ENCODE measurements at places on chromosomes 2 and 18. TPM values are rescaled to one million over a fixed set of nuclear protein-coding genes. Genes with fewer than 3 reads are reported as not detected.

SLC66A2 gene
- 31.8 TPM for total RNA-seq

ESPNL gene
- total RNA-seq, result 0.82 TPM

LIPT1 gene
- total RNA-seq, result 6.9 TPM

ABCB11 gene
- 1.9 TPM for total RNA-seq

TNS1 gene
- 11.6 TPM for total RNA-seq

G6PC2 gene
- not detected for total RNA-seq

SERPINB4 gene
- 0.41 TPM for total RNA-seq

STEAP3 gene
- 17.9 TPM for total RNA-seq

CNDP1 gene
- total RNA-seq, result not detected

GRCh38 chr2:191103774-191104173, 47.0 kb downstream of the STAT4 start:
- H3K36me3 ChIP-seq, result no peaks in the 10 kb centered on the region
- no peak overlapping the region for H3K4me3 ChIP-seq
- DNase-seq, result no peak
- no peak overlapping the region for H3K27ac ChIP-seq

- no peaks in the 10 kb centered on the region for H3K27me3 ChIP-seq
- no peak overlapping the region for H3K27ac ChIP-seq
- DNase-seq, result no peak
- no peak overlapping the region for H3K4me3 ChIP-seq
- H3K4me1 ChIP-seq, result no peaks in the 10 kb centered on the region
Observed at GRCh38 chr2:228339525-228339924, 158.0 kb upstream of the SPHKAP start.

DNA sequence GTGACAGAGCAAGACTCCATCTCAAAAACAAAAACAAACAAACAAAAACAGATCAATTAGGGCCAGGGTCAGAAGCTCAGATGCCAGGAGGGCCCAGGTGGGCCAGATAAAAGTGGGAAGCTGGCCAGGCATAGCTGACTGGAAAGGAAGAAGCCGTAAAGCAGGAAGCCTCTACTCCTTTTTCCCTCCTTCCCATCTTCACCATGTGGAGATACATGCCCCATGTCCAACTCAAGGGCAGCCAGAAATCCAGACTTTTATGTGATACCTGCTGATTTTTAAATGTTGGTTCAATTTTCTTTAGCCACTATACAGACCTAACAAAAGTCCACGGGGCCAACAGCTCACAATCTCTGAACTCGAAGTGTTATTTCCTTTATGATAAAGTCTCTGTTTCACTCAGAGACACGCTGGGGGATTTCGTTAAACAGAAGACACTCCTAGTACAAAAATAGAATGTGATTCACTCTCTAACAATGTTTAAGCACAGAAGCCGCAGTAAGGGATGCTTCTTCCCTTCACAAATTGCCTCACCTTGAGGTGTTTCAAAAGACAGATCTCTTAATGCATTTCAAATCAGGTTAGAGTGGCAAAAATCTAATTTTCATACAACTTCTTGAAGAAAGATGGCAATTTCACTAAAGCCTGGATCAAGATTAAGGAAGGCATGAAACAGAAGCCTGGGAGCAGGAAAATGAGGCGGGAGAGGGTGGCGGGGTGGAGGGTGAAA, 14.0 kb downstream of the TMEM247 start:
- DNase-seq, result no peak
- H3K4me1 ChIP-seq, result no peaks in the 10 kb centered on the region
- peaks cover 5% of the 10 kb centered on the region for H3K27me3 ChIP-seq
- H3K27ac ChIP-seq, result no peak overlapping the region

GRCh38 chr18:29160170-29160569, 983.2 kb upstream of the CDH2 start:
- no peak overlapping the region for H3K4me3 ChIP-seq
- no peak overlapping the region for H3K27ac ChIP-seq
- peaks cover 1% of the 10 kb centered on the region for H3K27me3 ChIP-seq
- no peak for DNase-seq
- no peaks in the 10 kb centered on the region for H3K36me3 ChIP-seq

DNA sequence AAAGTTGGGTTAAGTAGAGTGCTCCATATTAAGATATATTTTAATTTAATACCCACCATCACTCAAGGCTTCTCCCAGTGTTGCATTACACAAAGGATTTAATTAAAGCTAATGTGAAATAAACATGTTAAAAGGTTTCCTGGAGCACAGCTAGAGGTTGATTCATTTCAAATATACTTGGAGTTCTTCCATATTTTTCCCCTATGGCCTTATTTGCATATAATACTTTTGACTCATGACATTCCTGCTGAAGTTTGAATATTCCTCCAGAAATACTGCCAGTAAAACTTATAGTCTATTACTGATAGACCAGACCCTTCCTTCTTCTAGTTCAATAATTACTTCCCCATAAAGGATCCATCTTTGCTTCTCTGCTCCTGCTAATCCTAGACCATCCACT, 227.5 kb downstream of the GULP1 start:
- no peak for DNase-seq
- H3K4me3 ChIP-seq, result no peak overlapping the region
- peaks cover 4% of the 10 kb centered on the region for H3K36me3 ChIP-seq
- H3K4me1 ChIP-seq, result peaks cover 11% of the 10 kb centered on the region

DNA sequence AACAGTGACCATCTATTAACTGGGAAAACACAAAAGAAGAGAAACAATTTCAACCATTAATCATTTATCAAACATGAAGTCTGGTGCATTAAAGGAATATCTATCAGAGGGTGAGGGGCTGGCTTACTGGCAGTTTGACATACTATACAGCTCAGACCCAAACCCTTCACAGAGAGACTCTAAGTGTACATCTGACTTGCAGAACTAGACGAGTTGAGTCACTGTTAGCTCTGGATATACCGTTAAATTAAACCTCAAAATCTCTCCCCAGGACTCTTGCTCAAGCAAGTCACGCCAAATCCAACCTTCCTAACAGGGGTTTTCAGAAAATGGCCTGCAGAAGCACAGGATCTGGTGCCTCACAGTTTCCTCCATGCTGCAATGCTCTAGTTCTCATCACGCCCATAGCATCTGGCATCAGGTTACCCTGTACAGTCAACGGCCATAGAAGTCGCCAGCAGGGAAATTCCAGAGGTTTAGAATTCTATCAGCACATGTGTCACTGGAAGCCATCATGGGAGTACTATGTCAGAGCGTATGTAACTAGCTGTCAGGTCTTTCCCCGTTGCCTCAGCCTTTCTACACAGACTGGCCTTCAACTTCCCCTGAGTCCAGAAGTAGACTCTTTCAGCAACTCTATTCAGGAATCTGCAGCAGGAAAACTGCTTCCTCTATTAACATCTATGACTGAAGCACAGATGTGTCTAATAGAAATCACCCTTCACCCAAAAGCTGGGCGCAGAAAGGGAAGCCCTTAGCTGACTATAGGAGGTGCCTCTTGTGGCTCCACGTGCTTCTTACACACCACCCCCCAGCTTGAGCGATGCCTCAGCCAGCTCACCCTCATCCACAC, 9.3 kb downstream of the TGOLN2 start:
- H3K4me3 ChIP-seq, result no peak overlapping the region
- peaks cover 15% of the 10 kb centered on the region for H3K27me3 ChIP-seq
- H3K4me1 ChIP-seq, result peaks cover 21% of the 10 kb centered on the region
- no peak overlapping the region for H3K27ac ChIP-seq

GRCh38 chr2:240954436-240955305, 43.7 kb upstream of the SNED1 start:
- DNase-seq, result no peak
- H3K36me3 ChIP-seq, result no peaks in the 10 kb centered on the region
- H3K4me3 ChIP-seq, result no peak overlapping the region
- H3K27ac ChIP-seq, result no peak overlapping the region
- H3K4me1 ChIP-seq, result no peaks in the 10 kb centered on the region
- peaks cover 8% of the 10 kb centered on the region for H3K27me3 ChIP-seq

GRCh38 chr2:18123211-18123570, 244.7 kb downstream of the KCNS3 start:
- no peak overlapping the region for H3K4me3 ChIP-seq
- DNase-seq, result no peak
- H3K36me3 ChIP-seq, result no peaks in the 10 kb centered on the region
- no peak overlapping the region for H3K27ac ChIP-seq

- DNase-seq, result no peak
- no peaks in the 10 kb centered on the region for H3K27me3 ChIP-seq
- H3K4me3 ChIP-seq, result no peak overlapping the region
- peak overlapping the region; percentile 89 for H3K27ac ChIP-seq
- peaks cover 30% of the 10 kb centered on the region for H3K4me1 ChIP-seq
- no peaks in the 10 kb centered on the region for H3K36me3 ChIP-seq
Observed at GRCh38 chr18:63451799-63452660, 24.7 kb upstream of the SERPINB5 start.

DNA sequence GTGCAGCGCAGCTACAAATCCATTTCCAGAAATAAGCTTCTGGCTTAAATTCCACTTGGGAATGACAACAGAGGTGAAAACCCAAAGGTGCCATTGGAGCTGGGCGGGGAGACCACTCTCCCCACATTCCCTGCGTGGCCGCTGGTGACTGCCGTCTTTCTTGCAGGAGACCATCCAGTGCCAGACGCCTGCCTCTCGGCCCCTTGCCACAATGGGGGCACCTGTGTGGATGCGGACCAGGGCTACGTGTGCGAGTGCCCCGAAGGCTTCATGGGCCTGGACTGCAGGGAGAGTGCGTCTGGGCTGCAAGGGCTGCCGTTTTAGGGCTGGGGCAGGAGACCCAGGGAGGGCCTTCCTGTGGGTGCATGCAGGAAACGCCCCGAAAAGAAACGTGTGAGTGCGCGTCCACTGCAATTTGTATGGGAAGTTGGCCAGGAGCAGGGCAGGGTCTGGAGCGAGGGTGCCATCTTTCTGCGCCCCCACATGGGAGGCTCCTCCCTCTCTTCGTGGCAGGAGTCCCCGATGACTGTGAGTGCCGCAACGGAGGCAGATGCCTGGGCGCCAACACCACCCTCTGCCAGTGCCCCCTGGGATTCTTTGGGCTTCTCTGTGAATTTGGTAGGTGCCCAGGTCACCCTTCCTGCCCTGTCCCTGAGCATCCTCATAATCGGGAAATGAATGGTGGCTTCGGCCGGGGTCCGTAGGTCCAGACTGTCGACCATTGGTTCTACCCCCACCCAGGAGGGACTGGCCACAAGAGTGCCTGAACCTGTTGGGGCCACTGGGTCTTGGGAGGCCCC, 49.9 kb downstream of the SNED1 start:
- no peaks in the 10 kb centered on the region for H3K36me3 ChIP-seq
- DNase-seq, result no peak
- no peak overlapping the region for H3K4me3 ChIP-seq
- peaks cover 10% of the 10 kb centered on the region for H3K27me3 ChIP-seq
- H3K27ac ChIP-seq, result no peak overlapping the region

DNA sequence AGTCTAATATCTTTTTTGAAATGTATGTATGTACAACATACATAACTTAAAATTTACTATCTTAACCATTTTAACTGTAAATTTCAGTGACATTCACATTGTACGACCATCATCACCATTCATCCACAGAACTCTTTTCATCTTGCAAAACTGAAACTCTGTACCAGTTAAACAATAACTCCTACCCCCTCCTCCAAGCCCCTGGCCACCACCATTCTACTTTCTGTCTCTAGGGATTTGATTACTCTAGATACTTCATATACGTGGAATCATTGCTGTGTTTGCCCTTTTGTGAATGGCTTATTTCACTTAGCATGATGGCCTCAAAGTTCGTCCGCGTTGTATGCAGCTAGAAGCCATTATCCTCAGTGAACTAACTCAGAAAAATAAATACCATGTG, 217.0 kb downstream of the METTL4 start:
- no peak overlapping the region for H3K27ac ChIP-seq
- H3K36me3 ChIP-seq, result no peaks in the 10 kb centered on the region
- no peaks in the 10 kb centered on the region for H3K27me3 ChIP-seq
- no peaks in the 10 kb centered on the region for H3K4me1 ChIP-seq
- H3K4me3 ChIP-seq, result no peak overlapping the region

DNA sequence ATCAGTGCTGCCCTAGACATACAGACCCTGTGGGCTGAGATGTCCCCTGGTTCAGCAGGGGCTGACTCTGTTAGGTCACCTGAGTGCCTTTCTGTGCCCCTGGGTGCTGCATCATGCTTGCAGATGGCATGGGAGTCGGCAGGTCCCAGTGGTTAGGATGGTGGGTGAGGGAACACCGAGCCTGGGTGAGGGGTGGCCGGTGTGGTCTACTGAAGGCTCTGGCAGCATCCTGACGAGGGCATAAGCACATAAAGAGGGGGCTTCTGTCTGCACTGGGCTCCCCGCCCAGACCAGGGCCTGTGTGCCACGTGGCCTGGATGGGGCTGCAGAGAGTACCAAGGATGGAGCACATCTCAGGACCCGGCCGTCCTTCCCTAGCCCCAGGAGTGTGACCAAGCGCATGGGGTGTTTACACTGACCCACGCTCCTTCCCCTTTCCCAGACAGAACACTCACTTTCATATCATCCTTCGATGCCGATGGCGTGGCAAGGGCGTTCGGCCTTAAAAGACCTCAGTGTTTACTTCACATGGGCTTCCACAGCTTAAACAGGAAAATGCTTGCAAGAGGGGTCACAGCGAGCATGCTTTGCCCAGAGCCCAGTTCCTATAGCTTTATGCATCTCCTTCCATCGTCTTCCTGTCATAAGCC, 115.1 kb downstream of the STPG4 start:
- H3K36me3 ChIP-seq, result peaks cover 8% of the 10 kb centered on the region
- H3K4me3 ChIP-seq, result no peak overlapping the region
- H3K4me1 ChIP-seq, result peaks cover 28% of the 10 kb centered on the region
- H3K27ac ChIP-seq, result no peak overlapping the region

GRCh38 chr18:34018336-34018735, 206.4 kb downstream of the NOL4 start:
- no peak for DNase-seq
- H3K27ac ChIP-seq, result no peak overlapping the region
- H3K4me3 ChIP-seq, result no peak overlapping the region
- no peaks in the 10 kb centered on the region for H3K27me3 ChIP-seq
- H3K4me1 ChIP-seq, result no peaks in the 10 kb centered on the region

- no peak overlapping the region for H3K27ac ChIP-seq
- H3K4me3 ChIP-seq, result no peak overlapping the region
- H3K4me1 ChIP-seq, result no peaks in the 10 kb centered on the region
- no peak for DNase-seq
- H3K36me3 ChIP-seq, result no peaks in the 10 kb centered on the region
- H3K27me3 ChIP-seq, result no peaks in the 10 kb centered on the region
Observed at GRCh38 chr2:69755862-69756467, 14.0 kb downstream of the ANXA4 start.

DNA sequence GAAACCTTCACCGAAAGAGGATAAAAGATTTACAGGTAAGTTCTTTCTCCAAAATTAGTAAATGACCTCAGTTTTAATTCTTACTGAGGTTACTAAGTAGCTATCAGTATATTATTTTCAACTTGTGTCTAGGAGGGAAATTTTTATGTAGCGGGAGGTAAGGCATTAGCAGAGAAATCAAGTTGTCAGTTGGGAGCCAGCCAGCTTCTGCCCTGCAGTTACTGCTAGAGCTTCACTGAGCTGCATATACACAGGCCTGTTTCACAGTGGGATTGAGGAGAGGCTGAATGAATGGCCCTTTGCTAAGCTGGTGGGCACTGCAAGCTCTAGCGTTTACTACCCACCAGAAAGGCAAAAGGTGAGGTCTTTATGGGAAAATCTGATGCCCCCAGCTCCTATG, 105.7 kb downstream of the ACAA2 start:
- H3K27me3 ChIP-seq, result peaks cover 3% of the 10 kb centered on the region
- no peaks in the 10 kb centered on the region for H3K36me3 ChIP-seq
- no peak for DNase-seq
- no peak overlapping the region for H3K27ac ChIP-seq
- H3K4me1 ChIP-seq, result no peaks in the 10 kb centered on the region

All from endothelial cell (in vitro differentiated cells).